ENCODE measurements at places on chromosomes 2 and 18. TPM values are rescaled to one million over a fixed set of nuclear protein-coding genes. Genes with fewer than 3 reads are reported as not detected.

DNA sequence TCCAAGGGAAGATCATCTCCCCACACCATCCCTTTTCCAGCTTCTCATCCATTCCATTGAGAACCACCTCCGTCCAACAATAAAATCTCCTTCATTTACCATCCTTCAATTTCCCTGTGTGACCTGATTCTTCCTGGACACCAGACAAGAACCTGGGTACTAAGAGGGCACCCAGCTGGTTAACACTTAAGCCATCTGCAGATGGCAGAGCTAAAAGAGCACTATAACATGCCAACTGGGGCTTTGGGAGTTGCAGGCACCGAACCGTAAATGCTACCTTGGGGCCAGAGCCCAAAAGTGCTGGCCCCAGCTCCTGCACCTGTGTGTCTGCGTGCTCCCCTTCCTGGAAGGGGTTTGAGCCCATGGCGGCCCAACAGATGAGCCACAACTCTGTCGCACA lies 655.0 kb downstream of the LRP1B start:
- no peaks in the 10 kb centered on the region for H3K27me3 ChIP-seq
- no peaks in the 10 kb centered on the region for H3K36me3 ChIP-seq
- H3K4me3 ChIP-seq = no peak overlapping the region
- H3K4me1 ChIP-seq = no peaks in the 10 kb centered on the region

DNA sequence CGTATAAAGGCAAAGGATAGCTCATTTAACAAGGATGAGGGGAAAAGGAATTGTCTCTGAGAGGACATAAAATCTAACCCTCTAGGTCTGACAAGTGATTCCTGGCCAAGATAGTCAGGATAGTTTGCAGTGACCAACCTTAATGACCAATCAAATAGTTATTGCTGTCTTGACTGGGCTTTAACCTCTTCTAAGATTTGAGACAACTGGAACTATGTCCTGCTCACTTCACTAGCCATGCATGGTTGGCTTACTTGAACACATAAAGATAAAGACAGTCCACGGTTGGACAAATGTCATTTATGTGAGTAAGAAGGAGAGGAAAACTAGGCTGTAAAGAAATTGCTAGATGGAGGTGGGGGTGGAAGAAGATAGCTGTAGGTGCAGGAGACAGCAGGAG lies 53.8 kb downstream of the SCN1A start:
- no peak for DNase-seq
- no peaks in the 10 kb centered on the region for H3K4me1 ChIP-seq
- H3K27ac ChIP-seq = no peak overlapping the region
- H3K36me3 ChIP-seq = no peaks in the 10 kb centered on the region
- H3K4me3 ChIP-seq = no peak overlapping the region

DNA sequence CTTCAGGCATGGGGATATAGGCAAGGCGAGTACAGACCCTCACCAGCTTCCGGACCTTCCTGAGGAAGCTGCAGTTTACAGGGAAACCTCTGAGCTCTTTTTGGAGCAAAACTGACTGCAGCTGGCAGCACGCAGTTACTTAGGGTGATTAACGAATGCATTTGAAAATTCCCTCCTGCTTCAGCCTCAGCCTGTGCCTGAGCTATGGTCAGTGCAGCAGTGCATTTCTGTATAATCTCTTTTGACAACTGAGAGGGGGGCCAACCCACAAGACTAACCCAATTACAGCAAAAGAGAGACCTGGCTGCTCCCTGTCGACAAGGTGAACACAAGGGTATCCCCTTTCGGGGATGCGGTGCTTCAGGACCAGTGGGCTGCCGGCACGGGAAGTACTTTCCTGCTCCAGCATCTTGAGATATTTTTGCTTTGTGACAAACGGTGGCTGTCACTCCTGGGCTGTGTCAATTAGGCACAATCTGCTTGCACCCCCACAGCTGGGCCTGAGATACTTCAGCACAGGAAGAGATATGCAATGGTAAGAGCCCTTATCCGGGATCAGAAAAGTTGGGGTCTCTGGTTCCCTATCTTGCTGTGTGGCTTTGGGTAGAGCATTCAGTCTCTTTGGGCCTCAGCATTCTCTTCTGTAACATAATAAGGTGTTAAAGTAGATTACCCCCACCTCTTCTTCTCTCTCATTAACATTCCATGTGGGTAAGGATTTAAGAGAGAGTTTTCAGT lies 141.0 kb downstream of the TMEM17 start:
- no peak for DNase-seq
- H3K4me1 ChIP-seq = no peaks in the 10 kb centered on the region
- no peak overlapping the region for H3K4me3 ChIP-seq
- no peaks in the 10 kb centered on the region for H3K36me3 ChIP-seq

DNA sequence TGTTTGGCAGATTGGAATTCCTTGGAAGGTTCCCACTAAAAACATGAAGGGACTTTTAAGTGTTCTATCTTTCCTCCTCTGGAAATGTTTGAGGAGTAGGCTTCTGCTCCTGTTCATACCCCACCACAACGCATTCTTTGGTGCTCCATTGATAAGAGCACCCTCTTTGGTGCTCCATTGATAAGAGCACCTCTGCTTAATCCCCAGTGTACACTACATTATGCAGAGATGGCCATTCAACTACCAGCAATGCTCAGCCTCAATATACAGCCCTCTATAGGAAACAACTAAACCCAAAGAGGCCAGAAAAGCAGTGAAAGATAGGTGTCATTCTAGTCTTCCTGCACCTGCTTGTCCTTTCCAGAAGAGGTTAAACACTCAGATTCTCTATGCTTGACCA lies 1.8 kb upstream of the CHAC2 start:
- H3K4me1 ChIP-seq = no peaks in the 10 kb centered on the region
- no peaks in the 10 kb centered on the region for H3K27me3 ChIP-seq
- H3K36me3 ChIP-seq = peaks cover 24% of the 10 kb centered on the region
- DNase-seq = no peak

GRCh38 chr2:7887441-7887840 lies 794.4 kb upstream of the ID2 start:
- no peaks in the 10 kb centered on the region for H3K36me3 ChIP-seq
- no peaks in the 10 kb centered on the region for H3K27me3 ChIP-seq
- H3K4me3 ChIP-seq = no peak overlapping the region
- H3K27ac ChIP-seq = no peak overlapping the region
- H3K4me1 ChIP-seq = no peaks in the 10 kb centered on the region

DNA sequence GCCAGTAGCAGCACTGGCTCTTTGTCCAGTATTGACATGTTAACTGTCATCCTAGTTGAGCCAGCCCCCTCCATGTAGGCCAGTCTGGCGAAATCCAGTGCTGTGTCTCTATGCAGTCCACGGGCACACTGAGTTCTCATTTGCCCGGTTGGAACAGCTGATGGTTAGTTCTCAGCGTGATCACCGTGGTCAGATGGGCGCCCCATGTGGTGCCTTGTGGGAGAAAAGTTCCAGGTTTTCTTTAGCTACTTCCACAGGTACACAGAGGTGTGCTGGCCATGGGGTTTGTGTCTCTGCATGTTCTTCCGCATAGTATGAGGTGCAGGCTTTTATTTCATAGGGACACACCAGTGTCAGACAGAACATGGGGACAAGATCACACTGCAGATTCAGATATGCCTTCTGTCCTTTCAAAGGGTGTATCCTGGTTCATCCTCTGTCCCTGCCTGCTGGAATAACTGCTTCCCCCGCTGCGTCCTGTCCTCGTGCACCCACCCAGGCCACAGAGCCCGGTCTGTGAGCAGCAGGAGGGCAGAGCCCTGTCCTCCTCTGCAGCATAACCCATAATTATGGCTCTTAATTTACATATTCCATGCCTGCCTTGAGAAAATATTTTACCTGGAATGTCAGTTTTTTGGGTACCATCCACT lies 334.1 kb downstream of the GBX2 start:
- no peak for DNase-seq
- H3K36me3 ChIP-seq = peaks cover 3% of the 10 kb centered on the region
- H3K4me1 ChIP-seq = no peaks in the 10 kb centered on the region
- no peak overlapping the region for H3K27ac ChIP-seq
- no peak overlapping the region for H3K4me3 ChIP-seq
- H3K27me3 ChIP-seq = no peaks in the 10 kb centered on the region

DNA sequence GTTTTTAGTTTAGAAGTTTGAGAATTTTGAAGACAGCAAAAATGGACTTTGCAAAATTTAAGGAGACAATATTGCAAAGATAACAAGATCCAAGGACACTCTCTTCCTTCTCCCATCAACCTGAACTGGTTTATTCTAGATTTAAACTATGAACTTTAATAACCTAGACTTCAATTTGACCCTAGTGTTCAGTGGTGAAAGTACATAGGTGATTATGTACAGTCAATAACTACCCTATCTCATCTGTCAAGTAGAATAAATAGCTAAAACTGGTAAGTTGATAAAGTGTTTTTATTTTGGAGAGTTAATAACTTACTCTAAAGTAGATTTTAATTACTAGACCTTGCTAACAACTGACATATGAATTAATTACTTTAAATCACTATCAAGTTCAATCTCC lies 52.9 kb upstream of the NFE2L2 start:
- no peak overlapping the region for H3K27ac ChIP-seq
- H3K27me3 ChIP-seq = no peaks in the 10 kb centered on the region
- H3K36me3 ChIP-seq = no peaks in the 10 kb centered on the region

DNA sequence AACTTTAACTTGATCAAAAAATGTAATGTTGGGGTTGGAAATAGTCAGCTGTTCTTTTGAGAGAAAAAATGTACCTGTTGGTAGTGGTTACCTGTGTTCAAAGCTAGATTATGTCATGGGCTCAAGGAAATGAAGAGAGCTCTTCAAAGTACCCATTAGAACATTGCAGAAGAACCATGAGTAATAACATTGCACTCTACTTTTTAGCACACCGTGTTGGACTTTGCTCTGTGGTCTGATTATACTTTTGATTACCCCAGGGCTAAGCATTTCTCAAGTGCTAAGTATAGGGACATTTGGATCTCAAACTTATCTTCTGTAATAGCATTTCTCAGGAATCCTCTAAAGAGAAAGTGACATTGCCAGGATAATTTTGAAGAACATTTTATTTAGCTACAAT lies 1122.8 kb upstream of the CELF4 start:
- no peaks in the 10 kb centered on the region for H3K36me3 ChIP-seq
- H3K4me3 ChIP-seq = no peak overlapping the region
- no peak overlapping the region for H3K27ac ChIP-seq
- DNase-seq = no peak

DNA sequence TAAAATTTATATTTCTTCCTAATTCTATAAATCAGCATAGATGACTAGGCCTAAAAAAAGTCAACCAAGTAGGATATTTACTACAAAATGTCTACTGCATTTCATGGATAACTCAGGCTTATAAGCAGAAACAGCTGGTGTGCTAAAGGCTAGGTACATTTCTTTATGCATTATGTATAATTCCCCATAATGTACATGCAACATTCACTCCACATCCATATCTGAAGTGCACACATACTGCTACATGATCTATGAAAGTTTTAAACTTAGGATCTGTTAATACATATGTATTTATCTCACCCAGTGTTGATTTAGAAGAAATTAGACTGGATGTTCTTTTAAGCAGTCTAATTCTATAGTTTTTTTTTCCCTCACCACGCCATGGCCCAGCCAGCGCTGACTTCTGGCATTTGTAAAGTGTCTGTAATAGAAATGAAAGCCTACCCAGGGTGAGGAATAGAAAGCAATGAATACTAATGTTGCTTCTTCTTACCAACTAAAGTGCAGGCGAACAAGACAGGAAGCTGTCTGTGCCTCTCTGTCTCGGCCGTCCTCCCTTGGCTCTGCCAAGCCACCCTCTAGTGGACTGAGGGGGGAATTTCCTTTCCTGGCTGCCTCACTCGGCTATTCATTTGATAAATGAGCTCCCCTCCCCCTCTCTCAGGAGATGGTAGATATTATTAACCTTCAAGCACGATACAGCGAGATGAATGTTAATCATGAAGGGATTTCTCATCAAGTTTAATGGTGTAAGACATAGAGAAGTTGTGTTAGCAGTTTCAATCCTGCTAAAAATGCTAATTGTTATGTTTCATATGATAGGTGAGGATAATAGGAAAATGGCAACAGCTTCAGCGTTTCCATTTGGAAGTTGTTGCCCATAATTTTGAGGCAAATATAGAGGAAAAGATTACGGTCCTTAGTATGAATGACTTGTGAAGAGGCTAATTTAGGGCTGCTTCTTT lies 384.5 kb downstream of the MTX2 start:
- no peak overlapping the region for H3K4me3 ChIP-seq
- DNase-seq = peak; percentile 34
- peaks cover 8% of the 10 kb centered on the region for H3K4me1 ChIP-seq

GRCh38 chr2:70827388-70827787 lies 7.0 kb upstream of the CLEC4F start:
- H3K27ac ChIP-seq = no peak overlapping the region
- H3K27me3 ChIP-seq = no peaks in the 10 kb centered on the region
- H3K4me1 ChIP-seq = peaks cover 46% of the 10 kb centered on the region
- DNase-seq = no peak
- H3K4me3 ChIP-seq = no peak overlapping the region

DNA sequence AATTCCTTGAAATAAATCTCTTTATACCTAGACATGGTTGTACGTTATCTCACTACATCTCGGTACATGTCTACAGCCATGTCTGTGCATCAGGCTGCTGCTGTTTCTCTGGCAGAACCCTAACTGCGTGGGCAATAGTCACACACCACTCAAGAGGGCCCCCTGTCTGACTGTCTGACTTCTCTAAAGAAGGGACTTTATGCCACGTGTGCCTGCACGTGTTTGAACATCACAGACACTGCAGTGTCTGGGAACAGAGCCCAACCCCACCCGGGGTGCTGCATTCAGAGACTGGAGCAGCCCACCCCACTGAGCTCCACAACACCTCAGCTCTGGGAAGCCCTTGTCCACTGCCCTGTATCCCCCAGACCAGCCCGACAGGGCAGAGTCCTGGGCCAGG lies 55.0 kb downstream of the KIF1A start:
- no peaks in the 10 kb centered on the region for H3K36me3 ChIP-seq
- DNase-seq = no peak
- no peak overlapping the region for H3K27ac ChIP-seq

- no peaks in the 10 kb centered on the region for H3K27me3 ChIP-seq
- no peak for DNase-seq
- no peak overlapping the region for H3K4me3 ChIP-seq
Observed at GRCh38 chr2:135904341-135904989, 28.2 kb upstream of the MCM6 start.

GRCh38 chr2:172387361-172387760 lies 40.0 kb upstream of the ITGA6 start:
- no peak overlapping the region for H3K4me3 ChIP-seq
- DNase-seq = no peak
- H3K27me3 ChIP-seq = no peaks in the 10 kb centered on the region
- H3K36me3 ChIP-seq = no peaks in the 10 kb centered on the region
- H3K4me1 ChIP-seq = peaks cover 3% of the 10 kb centered on the region

DNA sequence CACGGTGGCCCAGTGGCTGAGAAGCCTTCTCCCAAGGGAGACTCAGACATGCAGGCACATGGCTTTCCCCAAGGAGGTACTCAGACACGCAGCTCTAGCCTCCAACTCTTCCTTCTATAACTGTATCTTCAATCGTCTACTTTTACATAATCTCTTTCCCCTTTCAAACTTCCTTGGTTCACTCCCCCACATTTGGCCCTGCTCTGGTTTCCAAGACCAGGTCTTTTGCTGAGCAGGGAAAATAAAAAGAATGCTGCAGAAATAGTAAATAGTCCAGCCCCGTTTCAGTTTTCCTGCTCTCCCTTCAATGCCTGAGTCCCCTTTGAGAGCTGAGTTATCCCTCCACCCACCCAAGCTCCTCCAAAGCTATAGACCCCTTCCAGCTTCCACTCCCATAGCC lies 635.0 kb downstream of the ARHGAP15 start:
- DNase-seq = no peak
- H3K36me3 ChIP-seq = no peaks in the 10 kb centered on the region
- H3K27ac ChIP-seq = no peak overlapping the region
- H3K27me3 ChIP-seq = no peaks in the 10 kb centered on the region

GRCh38 chr18:13619505-13620205 lies 106.7 kb downstream of the FAM210A start:
- H3K36me3 ChIP-seq = no peaks in the 10 kb centered on the region
- H3K27me3 ChIP-seq = no peaks in the 10 kb centered on the region
- H3K27ac ChIP-seq = no peak overlapping the region
- H3K4me3 ChIP-seq = no peak overlapping the region
- H3K4me1 ChIP-seq = peaks cover 28% of the 10 kb centered on the region

C1QL2 gene
- not detected for total RNA-seq

ERMN gene
- total RNA-seq = 1.1 TPM

Measured in heart left ventricle (tissue), 16 donors.